ENCODE measurements at places on chromosomes 12 and 14.

DNA sequence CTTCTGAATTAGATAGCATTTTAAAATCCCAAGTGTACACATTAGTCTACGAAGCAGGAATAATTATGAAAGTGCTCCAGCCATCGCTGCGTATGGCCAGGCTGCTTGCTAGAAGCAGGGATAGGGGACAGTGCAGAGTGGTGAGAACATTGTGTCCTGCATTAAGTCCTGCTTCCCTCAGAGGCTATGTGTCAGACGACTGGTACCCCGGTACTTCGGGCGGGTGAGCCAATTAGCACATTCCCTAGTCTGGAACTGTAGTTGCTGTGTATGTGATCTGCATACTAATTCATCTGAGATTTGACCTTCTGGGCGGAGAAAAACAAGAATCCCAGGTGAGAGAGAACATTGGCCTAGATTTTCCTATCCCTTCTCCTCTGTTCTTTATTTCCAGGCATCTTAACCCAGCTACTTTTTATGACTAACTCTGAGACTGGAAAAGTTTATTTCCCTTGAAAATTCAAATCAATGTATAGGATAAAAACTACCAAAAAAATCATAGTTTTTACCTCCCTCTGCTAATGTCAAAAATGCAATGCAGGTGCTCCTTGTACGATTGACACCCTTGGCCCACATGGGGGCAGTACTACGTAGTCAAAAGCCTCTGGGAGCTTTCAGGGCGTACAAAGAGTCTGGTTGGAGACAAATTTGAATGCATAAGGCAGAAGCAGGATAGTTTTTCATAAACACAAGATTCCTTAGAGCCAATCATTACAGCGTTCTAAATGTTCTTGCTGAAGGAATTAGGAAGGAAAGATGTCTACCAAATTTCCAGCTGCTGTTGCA lies 764.3 kb downstream of the NOVA1 start:
- peak; percentile 5 for DNase-seq

GRCh38 chr14:50360851-50361250 lies 35.8 kb downstream of the CDKL1 start:
- DNase-seq: no peak

GRCh38 chr12:96402061-96402460 lies 1.8 kb upstream of the CDK17 start:
- no peak for DNase-seq

GRCh38 chr14:92534932-92535643 lies 21.5 kb downstream of the RIN3 start:
- no peak for DNase-seq

GRCh38 chr14:79473651-79474050 lies 737.7 kb downstream of the DIO2 start:
- no peak for DNase-seq

DNA sequence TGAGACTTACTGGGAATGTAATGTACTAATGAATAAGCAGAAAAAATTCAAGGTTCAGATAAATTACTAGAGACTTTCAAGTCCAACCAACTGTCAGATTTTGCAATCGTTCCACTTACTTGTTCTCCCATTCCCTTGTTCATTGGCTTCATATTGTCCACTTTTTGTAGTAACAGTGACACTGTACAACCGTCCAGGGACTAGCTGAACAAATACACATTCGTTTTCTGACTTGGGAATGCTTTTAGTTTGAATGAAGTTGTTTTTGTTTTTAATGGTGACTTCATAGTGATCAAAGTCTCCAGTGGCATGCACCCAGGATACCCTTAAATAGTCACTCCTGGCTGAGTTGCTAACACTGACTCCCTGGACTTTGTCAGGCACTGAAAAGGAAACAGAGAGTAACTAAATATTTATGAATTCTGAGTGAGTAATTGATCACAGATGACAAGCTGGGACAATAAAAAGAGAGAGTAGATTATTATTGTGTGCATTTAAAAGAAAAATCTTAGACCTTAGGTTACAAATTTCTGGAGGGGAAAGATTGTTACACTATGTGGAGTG lies 65.4 kb downstream of the PTPRB start:
- no peak for DNase-seq

DNA sequence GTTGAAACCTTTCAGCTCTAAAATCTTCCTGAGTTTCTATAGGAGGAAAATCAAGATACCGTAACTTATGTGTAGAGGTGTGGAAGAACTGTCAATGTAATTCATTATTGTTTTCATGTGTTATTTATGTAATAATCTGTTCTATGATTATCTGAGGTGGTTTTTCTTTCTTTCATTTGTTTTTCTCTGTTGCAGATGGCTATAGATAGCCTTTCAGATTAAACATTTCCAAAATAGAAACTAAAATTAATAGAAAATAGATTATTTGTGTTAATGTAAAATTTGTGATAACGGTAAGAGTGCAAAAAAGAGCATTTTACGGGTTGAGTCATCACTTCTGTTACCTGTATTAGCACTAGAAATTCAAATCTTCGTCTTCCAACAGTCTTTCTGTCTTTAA lies 128.8 kb downstream of the SYNE2 start:
- no peak for DNase-seq

GRCh38 chr12:57299514-57300016 lies 48.6 kb upstream of the STAC3 start:
- DNase-seq: no peak

DNA sequence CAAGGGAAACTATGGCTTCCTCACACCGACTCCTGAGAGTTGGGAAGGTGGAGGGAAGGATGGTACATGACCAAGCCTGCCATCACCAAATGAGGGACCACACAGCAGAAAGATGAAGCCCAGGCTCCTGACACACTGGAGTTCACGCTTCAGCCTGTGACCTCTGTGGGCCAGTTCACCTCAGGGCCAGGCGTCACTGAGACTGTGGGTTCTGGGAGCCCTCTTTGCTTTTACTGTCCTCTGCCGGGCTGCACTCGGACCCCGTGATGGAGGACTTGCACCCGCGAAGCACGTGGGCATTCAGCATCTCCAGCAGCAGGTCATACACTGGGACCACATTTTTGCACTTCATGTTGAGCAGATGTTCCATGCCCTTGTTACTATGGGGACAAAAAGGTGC lies 61.2 kb downstream of the ESR2 start:
- no peak for DNase-seq

DNA sequence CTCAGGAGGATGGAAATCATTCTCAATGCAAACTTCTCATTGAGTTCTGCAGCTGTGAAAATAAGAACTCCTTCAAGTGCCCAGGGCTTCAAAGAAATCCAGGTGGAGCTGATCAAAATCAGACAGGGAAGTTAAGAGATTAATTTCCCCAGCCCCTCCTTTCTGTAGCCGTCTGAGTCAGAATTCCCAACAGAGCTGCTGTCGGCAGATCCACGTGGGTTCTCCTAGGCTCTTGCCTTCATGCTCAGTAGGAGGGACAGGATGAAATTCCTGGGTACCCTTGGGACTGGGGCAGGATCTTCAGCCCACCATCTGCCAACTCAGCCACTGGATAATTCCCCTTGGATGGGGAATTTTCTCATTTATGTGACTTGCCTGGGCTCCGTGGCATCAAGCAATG lies 13.3 kb downstream of the TGFB3 start:
- no peak for DNase-seq

DNA sequence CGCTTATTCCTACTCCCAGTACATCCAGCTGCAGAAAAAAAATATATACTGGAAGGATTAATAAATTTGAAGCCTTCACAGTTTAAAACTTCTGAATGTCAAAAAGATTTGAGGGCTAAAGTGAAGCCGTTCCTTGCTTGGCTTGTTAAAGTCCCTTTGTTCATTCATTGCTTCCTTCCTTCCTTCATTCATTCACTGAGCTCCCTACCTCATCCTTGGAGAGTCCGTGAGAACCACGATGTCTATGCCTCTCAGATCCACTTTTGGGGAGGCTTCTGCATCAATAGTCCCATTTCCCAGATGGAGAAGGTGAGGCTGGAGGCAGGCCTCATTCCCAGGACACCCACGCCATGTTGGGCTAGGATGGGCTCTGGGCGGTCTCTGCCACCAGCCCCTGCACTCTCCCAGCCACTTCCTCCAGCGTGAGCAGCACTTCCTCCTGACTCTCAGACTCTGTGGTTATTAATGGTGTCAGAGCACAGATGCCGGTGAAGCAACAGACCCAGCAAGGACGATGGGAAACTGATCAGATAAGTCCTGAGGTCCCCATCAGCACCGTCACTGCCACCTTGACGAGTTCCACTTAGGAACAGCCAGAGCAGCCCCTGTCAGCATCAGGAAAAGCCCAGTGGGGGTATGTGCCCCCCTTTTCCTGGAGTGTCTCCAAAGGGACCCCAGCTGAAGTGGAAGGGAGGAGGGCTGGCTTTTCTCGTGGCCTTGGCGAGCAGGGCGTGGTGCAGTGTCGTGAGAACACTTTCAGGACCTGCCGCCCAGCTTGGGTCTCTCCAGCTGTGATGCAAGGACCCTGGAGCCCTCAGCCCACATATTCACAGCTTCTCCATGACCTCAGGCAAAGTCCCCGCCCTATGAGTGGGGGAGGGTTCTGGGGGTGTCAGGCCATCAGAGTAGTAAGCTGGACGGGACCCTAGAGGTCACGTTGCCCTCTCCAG lies 21.2 kb downstream of the ASB2 start:
- no peak for DNase-seq

DNA sequence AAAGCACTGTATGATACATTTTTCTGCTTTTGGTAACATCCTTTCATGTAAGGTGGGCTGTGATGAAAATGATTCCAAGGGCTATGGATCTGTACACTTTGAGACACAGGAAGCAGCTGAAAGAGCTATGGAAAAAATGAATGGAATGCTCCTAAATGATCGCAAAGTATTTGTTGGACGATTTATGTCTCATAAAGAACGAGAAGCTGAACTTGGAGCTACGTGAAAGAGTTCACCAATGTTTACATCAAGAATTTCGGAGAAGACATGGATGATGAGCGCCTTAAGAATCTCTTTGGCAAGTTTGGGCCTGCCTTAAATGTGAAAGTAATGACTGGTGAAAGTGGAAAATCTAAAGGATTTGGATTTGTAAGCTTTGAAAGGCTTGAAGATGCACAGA lies 22.1 kb upstream of the SRGAP1 start:
- no peak for DNase-seq

DNA sequence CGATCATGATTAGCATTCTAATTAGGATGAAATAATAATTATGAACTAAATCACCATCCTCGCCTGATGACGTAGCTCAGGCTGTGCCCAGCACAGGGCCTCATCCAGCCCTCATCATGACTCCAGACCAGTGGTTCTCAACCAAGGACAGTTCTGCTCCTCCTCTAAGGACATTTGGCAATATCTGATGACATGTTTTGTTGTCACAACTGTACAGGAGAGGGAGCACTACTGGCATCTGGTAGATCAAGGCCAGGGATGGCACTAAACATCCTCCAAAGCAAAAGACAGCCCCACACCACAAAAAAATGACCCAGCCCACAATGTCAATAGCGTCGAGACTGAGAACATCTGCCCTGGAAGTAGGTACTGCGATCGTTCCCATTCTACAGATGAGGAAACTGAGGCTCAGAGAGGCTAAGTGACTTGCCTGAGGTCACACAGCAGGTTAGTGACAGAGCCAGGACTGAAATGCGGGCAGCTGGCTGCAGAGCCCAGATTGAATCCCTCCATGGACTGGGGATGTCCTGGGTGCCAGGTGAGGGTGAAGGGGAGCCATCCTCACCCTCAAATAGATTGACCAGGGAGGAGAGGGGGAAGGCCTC lies 15.5 kb downstream of the TRPV4 start:
- DNase-seq: no peak

DNA sequence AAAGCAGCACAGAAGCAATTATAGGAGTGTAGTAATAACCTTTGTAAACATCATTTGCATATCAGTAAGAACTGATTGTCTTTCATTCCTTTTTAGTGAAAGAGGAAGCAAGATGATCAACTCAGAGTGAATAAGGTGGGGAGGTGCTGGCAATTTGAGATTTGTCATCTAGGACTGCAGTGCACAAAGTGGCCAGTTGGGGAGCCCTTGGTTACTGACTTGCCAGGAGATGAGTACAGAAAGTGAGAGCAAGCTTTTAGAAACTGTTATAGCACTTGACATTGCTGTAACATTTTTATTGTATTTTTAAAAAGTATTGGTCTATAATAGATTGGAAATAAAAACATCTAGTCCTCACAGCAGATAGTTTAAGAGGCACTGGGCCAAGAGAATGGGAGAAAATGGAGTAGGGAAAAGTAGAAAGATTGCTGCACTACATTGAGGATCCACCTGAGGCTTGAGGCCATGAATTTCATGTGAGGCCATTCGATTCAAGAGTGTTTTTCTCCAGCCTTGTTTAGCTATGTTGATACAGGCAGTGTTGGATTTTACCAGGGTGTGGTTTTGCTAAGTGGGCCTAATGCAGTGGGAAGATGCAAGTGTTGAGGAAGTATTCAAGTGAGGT lies 98.2 kb downstream of the SNAPC1 start:
- no peak for DNase-seq

DNA sequence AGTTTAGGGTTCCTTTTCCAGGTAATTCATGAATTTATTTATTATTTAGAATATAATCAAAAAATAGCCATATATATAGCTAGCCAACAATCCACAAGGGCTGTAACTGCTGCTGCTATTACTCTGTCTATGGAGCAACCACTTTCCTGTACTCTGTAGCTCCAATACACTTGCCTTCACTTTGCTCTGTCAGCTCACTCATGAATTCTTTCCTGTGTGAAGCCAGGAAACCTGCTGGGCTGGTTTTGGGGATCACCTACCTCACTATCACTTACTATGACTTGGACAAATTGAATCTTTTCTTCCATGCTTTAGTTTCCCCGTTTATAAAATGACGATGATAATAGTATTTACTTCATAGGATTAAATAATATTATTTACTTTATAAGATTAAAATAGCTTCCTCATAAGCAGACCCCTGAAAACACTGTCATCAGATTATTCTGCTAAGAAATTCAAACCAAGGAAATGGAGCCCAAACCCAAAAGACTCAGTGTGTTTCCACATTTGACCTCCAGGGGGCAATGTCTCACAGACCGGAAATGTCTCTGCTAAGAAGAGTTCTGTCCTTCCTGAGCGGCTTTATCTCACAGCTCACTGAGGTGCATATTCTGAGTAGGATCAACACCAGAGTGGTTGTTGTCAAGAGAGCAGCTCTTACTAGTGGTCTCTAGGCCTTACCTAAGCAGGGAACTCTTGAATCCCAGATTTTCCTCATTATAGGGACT lies 457.1 kb downstream of the DAD1 start:
- DNase-seq: no peak

DNA sequence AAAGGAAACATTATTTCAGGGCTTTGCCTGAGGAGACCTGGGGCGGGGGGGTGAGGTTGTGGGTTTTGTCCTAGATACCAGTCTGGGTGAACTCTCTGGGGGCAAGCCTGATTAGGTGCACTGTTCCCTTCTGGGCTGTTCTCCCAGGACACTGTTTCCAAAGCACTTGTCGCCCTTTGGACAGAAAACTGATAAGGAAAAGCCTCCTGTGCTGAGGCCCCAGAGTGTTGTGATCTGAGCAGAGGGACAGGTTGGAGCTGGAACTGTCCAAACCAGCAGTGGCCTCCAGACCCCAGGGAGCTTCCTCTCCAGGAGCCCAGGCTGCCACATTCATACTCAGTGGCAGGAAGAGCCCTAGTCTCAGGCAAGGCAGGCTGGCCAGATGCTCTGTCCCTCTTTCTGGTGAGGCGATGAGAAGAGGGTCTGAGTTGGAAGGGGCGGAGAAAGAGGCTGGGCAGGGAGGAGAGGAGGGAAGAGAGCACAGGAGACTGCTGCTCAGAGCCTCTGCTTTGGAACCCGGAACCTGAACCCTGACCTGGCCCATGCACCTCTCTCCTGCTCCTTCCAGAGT lies 1.9 kb downstream of the GALNT16 start:
- no peak for DNase-seq
